ENCODE measurements at places on chromosomes 16 and 17. TPM values are rescaled to one million over a fixed set of nuclear protein-coding genes. Genes with fewer than 3 reads are reported as not detected.

- no peak for DNase-seq
Observed at GRCh38 chr16:85293904-85294642, 181.8 kb upstream of the CIBAR2 start.

GRCh38 chr17:7745748-7746470 is 28.4 kb downstream of the DNAH2 start:
- DNase-seq: peak; percentile 98

DNA sequence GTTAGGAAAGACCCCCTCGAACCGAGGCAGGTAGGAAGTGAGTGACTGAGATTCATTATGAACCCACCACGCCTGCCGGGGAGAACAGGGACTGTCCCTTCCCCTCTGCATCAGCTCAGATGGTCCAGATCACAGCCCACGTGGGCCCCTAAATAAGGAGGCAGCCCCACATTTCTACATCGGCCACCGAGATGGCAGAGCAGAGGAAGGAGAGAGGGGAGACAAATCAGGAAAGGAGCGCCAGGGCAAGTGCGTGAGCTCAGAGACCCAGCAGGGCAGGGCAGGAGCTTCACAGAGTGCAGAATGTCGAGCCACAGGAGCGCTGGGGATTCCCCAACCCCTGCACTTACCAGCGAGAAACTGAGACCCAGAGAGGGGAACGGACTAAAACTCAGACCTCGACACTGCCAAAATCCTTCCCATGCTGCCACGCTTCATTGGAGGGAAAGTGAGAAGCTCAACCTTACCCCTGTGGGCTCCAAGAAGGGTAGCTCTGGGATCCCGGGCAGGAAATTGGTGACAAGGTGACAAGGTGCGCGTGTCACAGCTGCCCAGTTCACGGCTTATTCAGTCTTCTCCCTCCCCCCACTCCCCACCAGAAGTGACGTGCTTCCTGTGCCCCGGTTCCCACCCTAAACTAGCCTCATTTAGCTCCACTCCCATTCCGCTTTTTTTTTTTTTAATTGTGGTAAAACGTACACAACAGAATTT is at the start of gene ICAM2:
Gene ICAM2, minus strand, starts transcription at position 578 of the 711 bp plus-strand sequence. CDS start 13,942 bp downstream, outside the sequence.
- DNase-seq: peak; percentile 71

DNA sequence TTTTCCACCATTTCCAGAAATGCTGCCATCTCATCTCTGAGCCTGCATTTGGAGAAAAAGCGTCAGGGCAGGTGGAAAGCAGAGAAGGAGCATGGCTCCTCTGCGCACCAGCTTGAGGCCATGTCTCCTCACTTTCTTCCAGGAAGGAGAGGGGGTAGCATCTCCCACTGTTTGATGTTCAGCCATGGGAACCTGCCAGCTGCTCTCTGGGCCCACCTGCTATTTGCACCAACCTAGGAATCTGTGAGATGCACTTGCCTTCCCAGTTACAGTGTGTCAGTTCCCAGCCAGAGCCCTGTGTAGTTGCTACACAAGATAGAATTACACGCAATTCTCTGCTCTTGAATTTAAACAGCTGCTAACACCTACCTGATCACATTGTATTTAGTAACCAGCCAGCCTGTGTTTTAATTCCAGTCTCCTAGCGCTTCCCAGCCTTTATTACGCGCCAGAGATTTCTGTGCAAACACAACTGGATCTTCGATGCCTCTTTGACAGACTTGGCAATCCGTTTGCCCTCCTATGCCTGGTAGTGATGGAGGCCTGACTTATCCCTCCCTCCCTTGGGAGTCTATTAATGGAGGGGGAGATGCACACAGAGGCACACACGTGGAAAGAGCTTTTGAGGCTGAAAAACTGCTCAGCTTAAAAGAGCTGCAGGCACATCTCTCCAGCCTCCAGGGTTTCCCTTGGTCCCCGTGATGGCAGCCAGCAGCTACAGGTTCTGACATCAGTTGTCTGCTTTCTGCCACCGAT is 98.1 kb upstream of the SEC14L1 start:
- DNase-seq: no peak

DNA sequence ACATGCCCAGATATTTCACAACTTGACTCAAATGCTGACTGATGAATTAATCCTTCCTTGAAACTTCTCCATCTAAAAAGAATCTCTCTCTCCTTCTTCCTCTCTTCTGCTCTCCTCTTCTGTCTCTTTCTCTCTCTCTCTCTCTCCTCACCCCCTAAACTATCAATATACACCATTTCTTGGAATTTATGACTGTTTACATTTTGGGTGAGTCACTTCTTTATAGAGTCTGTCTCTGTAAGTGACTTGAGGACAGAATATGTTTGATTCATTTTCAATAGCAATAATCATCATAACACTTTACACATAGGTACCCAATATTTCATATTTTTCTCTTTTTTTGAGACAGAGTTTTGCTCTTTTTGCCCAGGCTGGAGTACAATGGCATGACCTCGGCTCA is 15.3 kb downstream of the OR3A1 start:
- DNase-seq: no peak

GRCh38 chr16:11583166-11583565 is 3.6 kb downstream of the LITAF start:
- no peak for DNase-seq

DNA sequence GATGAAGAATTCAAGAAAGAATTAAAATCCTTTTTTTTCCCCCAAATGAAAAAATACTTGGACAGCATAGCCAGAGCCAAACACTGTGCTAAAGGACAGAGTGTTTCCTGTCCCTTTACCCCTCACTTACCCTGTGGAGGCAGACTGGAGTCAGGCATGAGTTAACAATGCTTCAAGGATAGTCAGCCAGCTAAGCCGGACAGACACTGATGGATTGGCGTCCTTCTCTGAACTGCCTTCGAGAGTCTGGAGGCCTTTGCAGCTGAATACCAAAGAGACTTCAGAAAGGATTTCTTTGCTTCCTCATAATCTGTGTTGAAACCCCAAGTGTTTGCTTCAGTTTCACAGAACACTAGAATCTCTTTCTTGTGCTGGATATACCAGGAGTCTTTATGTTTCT is 4.6 kb downstream of the METTL9 start:
- DNase-seq: no peak

DNA sequence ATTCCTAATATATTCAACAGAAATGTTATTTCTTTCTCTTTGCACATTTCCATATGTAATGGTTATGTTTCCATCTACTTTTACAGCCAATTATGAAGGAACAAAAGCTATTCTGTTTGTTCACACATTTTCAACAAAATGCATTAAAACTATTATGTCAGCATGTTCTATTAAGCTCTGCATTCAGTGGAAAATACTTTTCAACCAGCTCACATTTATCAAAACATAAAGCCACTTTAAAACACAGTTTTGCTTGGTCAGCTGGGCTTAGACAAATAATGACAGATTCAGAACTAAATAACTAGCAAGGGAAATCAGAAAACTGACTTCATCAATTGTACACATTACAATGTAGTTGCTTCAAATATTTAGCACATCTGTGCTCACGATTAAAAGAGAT is 6.9 kb downstream of the SALL1 start:
- DNase-seq: no peak

DNA sequence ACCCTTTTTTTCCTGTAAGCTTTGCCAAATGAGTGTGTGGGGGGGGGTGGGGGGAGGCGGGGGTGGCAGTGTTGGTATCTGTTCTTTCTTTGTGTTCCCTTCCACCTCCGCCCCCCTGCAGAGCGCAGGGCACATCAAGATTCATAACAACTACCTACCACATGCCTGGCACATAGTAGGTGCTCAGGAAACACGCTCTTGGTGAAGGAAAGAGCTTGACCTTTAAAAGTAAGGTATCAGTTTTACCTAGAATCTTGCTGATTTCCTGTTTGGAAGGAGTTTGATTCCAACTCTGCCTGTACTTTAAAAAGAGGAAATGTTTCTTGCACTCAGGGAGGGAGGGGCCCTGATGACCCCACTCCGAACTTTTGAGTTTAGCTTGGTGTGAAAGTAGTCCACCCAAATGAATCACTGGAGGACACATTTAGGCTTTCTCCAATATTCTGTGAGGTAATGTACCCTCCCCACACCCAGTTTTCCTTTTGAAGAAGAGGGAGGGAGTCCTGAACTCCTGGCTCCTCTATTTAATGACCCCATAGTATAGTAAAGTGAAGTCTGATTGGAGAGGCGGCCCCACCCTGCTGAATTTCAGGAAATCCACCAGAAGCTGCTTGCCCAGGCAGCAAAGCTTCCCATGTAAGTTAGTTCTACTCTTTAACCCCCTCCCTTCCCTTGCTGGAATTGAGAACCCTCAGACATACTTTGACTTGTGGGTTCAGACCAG is 560 bp upstream of the FAM20A start:
- no peak for DNase-seq

GRCh38 chr16:4231367-4231766 is 10.5 kb downstream of the SRL start:
- DNase-seq: no peak

- no peak for DNase-seq
Observed at GRCh38 chr16:47753659-47754058, 292.5 kb downstream of the PHKB start.

DNA sequence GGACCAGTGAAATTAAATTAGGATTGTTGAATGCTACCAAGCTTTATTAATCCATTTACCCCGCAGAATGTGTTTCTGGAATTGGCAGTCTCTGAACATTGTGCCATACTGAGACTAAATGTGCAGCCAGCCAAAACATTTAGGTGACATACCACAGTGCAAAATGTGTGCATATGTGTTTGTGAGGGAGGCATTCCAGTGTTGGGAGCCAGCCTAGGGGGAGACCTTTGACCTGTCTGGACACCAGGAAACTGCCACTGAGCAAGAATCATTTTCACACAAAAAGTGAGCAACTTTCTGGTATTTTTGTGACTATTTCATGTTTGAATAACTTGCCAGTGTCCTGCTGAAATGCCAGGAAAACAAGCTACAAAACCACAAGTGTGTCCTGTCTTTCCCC is 64.7 kb upstream of the SLC12A3 start:
- no peak for DNase-seq

- DNase-seq: no peak
Observed at GRCh38 chr16:74064120-74064735, 232.4 kb upstream of the PSMD7 start.

DNA sequence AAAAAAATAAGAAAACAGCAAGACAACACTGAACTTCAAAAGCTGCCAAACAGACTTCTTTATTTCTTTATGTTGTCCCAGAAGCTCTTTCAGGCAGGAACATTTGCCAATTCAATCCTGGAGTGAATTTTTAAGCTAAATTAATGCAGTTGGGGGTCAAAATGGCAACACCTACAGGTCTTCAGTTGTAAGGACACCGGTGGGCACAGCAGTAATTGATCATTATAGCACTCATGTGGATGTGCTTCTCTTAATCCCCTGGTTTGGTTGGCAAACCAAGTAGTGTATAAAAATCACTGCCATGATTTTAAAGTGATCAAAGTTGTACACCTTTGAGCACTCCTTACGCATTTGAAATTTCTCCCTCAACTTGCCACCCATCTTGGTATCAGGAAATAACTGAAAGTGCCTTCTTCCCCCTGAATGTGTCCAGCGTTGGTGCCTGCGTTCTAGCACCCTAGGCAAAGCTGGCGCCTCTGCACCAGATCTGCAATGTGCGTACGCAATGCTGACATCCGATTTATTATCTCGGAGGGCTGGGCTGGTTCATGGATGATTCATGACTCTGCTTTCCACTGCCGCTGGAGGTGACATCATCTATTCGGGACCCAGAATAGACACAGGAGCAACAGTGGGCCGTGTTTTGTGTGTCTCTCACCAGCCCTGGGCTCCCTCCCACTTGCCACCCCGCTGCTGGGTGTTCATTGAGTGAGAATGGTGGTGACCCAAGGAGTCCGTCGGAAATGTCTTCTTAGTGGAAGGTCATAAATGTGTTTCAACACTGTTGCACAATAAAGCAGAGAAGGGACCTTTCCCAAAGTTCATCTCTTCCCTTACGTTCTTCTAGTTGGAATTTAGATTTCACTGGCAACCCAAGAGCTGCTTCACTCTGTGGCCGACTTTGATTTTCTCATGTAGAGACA is 203.4 kb downstream of the CCDC182 start:
- DNase-seq: no peak

DNA sequence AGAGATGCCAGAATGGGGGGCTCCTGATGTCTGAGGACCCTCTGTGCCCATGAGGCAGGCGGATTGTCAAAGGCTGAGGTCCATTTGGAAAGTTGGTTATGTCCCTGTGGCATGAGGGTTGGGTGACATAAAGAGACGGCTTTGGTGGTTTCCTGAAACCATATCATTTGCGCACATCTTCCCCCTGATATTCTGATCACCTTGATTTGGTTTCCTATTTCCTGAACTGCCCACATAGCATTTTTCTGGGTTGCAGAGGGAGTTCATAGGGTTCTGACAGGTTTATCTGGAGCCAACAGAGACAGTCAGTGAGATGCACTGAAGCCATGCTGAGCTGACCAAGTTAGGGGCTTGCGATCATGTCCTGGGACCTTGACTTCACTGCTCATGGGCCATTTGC is 15.7 kb upstream of the RNF222 start:
- no peak for DNase-seq

- DNase-seq: no peak
Observed at GRCh38 chr17:60586288-60586974, 13.6 kb upstream of the PPM1D start.

GRCh38 chr17:55576996-55577586 is 65.8 kb upstream of the SMIM36 start:
- DNase-seq: peak; percentile 61

DNA sequence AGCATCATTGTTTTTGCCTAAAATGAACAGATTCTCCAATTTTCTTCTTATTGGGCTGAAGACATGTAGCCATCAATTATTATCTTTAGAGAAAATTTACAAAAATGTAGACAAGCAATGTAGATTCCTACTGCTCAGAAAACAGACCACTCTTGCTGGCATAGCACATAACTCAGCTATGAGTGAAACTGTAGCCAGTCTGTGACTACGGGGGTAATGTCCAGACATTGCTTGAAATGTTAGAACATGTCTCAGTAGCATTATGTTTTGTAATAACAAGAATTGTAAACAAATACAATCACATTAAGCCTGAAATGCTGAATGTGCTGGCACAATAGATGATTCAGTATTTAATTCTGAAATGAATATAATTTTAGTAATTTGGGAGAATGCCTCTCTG is 265.7 kb upstream of the KCNJ16 start:
- DNase-seq: no peak

Gene FKBP10
- total RNA-seq: 168 TPM

Gene SPECC1
- total RNA-seq: 15.0 TPM

Gene NPIPA3
- 3.0 TPM for total RNA-seq

Gene OR4D1
- not detected for total RNA-seq

Gene PLXDC1
- total RNA-seq: not detected

Gene ORMDL3
- total RNA-seq: 26.7 TPM

Gene SLC47A1
- total RNA-seq: 0.90 TPM

Gene DNAJA3
- 45.4 TPM for total RNA-seq

Gene ZNF213
- total RNA-seq: 8.0 TPM

Gene SMPD3
- total RNA-seq: not detected

Gene C16orf89
- not detected for total RNA-seq

Gene CNTNAP4
- total RNA-seq: not detected

Gene C17orf107
- total RNA-seq: 1.0 TPM

Gene PLK1
- 100 TPM for total RNA-seq

Gene FGF11
- total RNA-seq: not detected

Data from endothelial cell of umbilical vein (primary cell).